NAMALWA (cell line): ENCODE measurements at places on chromosomes 7 and 10.
A peak's percentile ranks its signal among the peaks of the same experiment; 100 is the strongest.

GRCh38 chr10:45647118-45647517, 25.5 kb downstream of the ZFAND4 start:
- no peak for DNase-seq

DNA sequence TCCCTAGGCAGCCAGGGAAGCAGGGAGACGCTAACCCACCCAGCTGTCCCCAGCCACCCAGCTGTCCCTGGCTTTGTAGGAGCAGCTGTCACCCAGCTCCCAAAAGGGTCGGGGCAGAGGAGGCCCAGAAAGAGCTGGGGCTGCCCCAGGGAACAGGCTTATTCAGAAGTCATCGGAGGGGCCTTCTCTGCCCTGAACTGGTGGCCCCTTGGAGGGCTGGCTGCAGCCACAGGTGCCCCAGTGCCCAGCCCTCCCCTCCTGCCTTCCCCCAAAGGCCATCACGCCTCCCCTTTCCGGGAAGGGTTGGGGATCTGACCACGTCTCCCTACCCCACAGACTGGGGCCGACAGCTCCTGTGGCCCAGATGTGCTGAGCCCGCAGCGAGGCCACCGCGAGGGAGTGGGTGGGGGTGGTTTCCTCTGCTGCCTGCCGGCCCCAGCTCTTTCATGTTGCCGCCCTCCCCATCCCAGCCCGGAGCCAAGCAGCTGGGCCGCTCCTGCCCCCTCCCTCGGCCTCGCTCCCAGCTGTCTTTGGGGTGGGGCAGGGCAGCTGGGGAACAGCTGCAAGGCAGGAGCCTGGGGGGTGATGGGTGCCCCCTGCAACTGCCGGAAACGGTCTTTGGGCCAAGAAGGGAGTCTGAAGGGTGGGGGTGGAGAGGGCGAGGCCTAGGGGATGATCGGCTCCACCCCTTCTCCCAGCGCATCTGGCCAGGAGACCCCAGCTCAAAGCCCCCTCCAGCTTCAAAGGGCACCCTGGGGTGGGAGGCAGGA, 16.8 kb downstream of the TRIM8 start:
- DNase-seq, result peak; percentile 80

- no peak for DNase-seq
These were observed 214.8 kb downstream of the KLF6 start for GRCh38 chr10:3570131-3570729.

GRCh38 chr10:60549686-60550085, 160.0 kb upstream of the ANK3 start:
- DNase-seq, result peak; percentile 52

GRCh38 chr7:101023839-101024238, 4.0 kb downstream of the MUC17 start:
- DNase-seq, result no peak

GRCh38 chr7:26040085-26040484, 111.9 kb upstream of the NFE2L3 start:
- DNase-seq, result no peak

DNA sequence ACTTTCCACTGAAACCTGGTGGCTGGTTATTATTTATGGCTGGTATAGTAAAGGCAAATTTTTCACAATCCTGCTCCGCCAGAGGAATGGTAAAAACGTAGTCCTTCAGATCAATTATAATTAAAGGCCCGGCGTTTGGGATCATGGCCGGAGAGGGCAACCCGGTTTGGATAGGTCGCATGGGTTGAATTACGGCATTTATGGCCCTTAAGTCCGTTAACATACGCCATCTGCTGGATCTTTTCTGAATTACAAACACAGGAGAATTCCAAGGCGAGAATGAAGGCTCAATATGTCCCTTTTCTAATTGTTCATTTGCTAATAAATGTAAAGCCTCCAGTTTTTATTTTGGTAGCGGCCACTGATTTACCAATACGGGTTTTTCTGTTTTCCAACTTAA, 11.3 kb upstream of the TAS2R3 start:
- peak; percentile 58 for DNase-seq

DNA sequence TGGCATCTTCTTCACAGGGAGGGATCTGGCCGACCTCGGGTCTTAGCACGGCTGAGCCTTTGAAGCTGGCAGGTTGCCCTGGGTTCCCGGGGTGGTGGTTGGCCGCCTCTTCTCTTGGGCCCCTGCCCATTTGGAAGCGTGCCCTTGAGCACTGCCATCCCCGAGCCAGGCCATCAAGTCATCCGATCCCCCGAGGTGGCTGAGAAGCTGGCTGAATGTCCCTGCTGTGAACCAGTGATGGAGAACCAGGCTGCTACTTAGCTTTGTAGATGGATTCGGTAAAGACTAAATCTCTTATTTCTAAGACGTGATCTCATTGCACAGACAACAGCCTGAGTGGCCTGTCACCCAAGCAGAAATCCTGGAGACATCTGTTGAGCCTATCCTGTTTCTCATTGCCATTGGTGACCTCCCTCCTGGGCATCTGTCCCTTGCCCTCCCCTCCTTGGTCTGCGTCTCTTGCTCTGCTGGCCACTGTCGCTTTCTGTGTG, 74.3 kb downstream of the GRK5 start:
- DNase-seq, result no peak
